ENCODE measurements at places on chromosomes 7 and 10.
A peak's percentile ranks its signal among the peaks of the same experiment; 100 is the strongest.

- no peak for DNase-seq
These were observed 38.7 kb downstream of the PLXNA4 start for GRCh38 chr7:132537456-132538145.

GRCh38 chr10:94591461-94592205, 46.0 kb downstream of the HELLS start:
- no peak for DNase-seq

DNA sequence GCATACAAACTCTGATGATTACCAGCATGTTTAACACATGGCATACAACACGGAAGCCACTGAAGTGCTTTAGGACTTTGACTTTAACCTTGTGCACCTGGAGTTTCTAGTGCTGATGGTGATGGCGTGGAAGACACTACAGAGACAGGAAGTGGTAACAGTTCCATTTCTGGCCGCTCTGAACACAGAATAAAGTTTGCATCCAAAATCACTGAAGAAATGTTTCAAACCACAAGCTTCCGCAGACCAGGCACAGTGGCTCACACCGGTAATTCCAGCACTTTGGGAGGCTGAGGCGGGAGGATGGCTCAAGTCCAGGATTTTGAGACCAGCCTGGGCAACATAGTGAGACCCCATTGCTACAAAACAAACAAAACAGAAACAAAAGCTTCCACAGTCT, 40.3 kb upstream of the TNPO3 start:
- DNase-seq: no peak

- DNase-seq: no peak
These were observed 15.5 kb downstream of the ZMIZ1 start for GRCh38 chr10:79084012-79084971.

DNA sequence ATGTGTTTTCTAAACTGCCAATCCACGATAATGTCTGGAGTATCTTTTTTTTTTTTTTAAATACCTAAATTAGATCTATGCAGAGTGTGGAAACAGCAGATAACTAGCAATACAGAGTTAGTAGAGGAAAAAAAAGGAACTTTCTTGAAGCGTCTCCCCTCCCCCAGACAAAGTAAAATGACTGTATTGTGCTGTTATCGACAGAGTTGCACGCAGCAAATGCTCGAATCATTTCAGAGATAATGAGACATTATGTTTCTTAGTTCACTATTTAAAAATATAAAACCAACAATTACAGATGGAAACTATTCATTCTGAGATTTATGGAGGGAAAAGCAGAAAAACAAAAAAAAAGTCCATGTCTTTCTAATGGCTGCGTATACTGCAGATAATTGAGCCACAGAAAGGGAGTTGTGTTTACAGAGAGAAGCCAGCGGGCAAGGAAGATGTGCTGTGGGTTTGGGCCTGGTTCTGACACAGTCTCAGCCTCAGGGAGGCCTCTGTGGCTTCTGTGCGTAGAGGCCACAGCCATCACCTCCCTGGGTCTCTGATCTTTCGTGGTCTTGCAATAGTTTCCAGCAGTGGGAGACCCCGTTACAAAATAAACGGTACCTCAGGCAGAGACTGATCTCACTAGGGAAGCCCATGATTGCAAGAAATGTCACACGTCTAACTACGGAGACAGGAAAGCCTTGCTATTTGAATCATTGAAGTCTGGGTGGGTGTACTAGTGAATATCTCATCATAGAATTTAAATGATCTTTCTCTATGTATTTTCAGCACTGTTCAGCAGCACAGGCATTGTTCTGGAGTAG, 19.1 kb upstream of the KLF6 start:
- DNase-seq: no peak

DNA sequence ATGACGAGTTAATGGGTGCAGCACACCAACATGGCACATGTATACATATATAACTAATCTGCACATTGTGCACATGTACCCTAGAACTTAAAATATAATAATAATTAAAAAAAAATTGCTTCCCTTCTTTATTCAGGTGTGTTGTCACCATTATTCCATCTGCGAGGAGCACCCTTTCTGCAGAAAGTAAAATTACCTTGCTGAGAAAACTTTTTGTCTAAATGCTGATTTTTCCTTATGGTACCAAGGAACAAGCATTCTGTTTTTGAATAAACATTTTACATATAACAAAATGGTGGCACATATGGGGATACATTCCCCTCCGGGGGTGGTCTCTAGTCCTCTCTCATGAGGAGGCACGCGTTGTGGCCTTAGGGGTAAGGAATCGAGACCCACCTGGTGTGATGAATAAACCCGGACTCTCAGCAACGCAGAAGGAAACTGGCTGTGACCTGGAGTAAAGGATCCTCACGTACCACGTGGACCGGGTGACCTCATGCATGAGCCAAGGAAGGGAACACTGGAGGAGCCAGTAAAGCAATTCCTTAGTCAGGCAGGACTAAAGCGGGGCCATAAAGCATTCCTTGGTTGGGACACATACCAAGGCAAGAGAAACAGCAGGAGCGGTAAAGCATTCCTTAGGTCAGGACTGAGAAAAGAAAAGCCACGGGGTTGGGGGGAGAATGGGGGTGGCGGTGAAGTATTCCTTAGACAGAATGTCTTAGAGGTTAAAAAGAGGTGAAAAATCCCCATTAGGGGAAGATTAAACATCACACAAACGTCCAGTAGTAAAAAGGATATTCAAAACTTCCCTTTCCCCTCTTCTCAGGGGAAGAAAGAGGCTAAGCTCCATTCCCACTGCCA, 20.8 kb upstream of the OPTN start:
- no peak for DNase-seq

DNA sequence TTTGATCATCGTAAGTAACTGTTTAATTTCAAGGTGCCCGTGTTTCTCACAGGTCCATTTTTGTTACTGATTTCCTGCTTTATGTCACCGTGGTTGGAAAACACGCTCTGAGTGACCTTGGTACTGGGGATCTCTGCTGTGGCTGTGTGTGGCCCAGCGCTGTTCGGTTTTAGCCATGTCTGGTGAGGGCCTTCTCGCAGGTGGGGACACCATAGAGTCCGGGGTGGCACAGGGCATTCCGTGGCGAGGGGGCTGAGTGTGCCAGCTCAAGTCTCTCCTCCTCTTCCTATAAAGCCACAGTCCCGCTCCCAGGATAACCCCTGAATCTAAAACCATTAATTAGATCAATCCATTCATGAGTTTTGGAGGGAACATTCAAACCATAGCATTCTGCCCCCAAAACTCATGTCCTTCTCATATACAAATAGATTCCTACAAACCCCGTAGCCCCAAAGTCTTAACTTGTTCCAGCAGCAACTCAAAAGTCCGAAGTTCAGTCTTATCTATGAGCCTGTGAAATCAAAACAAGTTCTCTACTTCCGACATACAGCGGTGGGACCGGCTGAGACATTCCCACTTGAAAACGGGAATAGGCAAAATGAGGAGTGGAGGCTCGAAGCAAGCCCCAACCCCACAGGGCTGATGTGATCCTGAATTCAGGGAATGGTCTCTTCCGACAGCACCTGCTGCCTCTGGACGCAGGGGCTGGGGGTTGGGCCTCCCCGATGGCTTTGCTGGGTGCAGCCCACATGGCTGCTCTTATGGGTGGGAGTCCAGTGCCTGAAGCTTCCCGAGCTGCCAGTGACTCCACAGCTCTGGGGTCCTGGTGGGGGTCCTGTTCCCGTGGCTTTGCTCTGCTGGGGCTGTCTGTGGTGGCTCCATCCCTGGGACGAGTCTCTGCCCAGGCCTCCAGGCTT, 55.0 kb upstream of the NKX6-2 start:
- DNase-seq: no peak

- no peak for DNase-seq
These were observed 15.9 kb downstream of the LRRC18 start for GRCh38 chr10:48923748-48924147.

DNA sequence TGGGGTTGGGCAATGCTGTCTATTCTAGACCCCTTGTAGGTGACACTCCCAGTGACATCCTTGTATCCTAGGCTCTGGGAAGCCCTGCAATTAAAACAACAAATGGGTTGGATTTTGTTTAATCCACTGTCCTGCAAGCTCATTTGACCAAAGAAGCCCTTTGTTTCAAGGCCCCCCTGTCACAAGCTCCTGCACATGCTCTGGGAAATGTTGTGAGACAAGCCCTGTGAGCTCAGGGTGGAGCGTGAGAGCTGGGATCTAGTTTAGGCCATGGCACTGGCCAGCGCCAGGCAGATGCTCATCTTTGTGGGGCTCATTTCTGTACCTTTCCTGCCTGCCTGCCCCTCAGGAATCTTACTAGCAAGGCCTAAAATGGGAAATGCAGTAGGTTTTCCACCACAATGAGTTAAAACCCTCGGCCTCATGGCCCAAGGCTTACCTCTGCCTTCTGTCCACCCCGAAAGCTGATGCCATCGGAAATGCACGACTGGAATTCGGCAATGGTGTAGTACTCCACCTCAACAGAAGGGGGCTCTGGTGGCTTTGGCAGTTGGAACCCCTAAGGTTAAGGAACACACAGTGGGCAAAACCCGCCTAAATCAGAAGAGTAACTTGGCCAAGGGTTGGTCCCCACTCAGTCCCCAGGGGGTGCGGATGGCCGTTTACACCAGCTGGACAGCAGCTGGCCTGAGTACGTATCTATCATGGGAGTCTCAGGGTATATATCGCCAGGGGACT, 112.0 kb downstream of the NEURL1 start:
- peak; percentile 12 for DNase-seq

GRCh38 chr10:77649333-77650331, 12.0 kb upstream of the KCNMA1 start:
- no peak for DNase-seq

DNA sequence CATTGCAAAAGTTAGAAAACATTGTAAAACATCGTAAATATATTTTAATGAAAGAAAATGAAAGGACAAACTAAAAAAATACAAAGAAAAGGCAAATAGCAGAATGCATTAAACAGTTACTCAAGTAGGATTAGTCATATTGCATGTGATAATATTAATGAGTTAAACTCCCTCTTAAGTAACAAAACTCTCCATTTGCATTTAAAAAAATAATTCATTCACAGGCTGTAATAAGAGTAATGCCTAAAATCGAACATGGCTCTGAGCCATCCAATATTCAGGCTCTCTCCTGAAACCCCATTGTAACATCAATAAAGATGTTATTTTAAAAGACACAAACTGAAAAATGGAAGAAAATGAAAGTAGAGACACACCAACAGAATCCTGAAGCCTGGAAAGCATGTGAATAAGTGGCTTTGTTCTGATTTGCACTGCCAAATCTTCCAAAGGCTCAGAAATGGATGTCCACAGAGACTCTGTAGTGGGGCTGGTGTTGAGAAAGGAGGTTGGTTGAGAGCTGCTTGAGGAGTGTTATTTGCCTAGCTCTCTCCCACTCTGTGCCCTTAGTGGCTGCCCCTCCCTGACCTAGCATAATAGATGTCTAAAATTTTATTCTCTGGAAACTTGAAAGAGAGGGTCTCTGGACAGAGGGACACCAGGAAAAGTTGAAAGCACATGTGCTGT, 268.3 kb upstream of the MEOX2 start:
- no peak for DNase-seq

GRCh38 chr10:73493781-73494180, 2.0 kb downstream of the PPP3CB start:
- peak; percentile 49 for DNase-seq

GRCh38 chr7:2520761-2521290, 1.3 kb downstream of the LFNG start:
- no peak for DNase-seq

GRCh38 chr7:76386691-76387260, 22.7 kb downstream of the SSC4D start:
- DNase-seq: peak; percentile 45

DNA sequence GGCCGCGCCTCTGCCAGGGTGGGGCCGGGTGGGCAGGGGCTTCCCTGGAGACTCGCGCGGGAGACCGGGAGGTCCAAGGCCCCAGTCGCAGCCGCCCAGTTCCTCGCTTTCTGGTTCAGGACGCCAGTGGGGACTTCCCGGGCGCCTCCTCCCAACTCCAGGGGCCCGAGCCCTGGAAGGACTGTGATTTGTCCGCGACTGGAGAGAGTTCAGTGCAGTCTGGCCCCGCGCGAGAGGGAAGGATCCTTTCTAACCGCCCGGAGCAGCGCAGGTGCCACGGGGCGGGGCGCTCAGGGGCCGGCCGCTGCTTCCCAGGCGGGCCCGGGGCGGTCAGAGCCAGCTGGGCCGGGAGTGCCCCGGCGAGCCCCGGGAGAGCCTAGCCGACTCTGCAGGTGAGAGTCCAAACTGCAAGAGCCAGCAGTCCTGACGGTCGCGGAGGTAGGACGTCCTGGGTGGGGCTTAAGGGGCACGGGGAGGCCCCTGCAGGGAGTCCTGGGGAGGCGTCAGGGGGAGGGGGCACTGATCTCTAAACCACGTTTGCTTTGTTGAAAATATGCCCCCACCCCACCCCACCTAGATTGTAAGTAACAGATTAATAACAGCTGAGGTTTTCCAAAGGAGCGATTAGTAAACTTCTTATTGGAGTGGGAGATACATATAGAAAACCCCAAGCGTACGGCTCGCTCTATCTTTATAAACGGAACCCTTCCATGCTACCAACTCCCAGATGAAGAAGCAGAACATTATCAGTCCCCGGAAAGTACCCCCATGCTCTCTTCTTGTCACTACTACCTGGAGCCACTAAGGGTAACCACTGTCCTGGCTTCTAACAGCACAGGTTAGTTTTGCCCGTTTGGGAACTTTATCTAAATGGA, 8.2 kb downstream of the NKX2-3 start:
- DNase-seq: no peak
